KBM-7 (cell line): ENCODE measurements at places on chromosomes 1 and 21.

DNA sequence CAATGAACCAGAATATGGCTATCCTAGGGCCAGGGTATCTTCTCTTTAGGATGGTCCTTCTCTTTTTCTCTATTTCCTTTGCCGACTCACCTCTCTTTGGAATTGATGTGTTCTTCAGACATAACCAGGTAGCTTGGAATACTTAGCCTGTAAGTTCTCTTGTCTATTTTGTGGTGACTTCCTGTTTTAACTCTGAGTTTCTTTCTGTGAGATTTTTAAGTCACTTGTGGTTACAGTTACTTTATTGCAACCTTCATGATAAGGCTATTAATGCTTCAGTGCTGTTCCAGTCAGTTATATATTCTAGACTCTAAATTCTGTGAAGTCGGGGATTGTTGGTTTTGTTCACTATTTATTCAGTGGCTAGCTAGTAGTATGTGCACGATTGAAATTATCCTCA is 46.2 kb downstream of the DISP1 start:
- DNase-seq, result peak; percentile 38

- peak; percentile 74 for DNase-seq
Observed at GRCh38 chr1:173603056-173603591, at the start of gene SLC9C2. SLC9C2 (minus strand) TSS chr1:173603072; CDS start chr1:173601776, 1,296 bp downstream.

GRCh38 chr1:22860883-22861385 is 111.7 kb downstream of the LACTBL1 start:
- DNase-seq, result no peak

DNA sequence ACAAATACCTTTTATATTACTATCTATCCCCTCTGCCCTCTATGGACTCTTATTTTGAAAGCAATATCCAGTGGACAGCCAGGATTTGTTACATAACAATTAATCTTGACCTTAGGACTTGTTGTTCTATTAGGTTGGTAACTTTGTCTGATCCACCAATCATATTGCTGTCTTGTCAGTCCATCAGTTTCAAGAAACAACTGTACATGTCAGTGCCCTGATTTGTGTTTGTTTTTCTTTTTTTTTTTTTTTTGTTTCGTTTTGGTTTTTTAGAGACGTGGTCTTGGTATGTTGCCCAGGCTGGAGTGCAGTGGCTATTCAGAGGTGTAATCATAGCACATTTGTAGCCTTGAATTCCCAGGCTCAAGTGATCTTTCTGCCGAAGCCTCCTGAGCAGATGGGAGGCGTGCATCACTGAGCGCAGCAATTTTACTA is 1.5 kb upstream of the SCP2 start:
- no peak for DNase-seq

GRCh38 chr1:198861636-198862035 is 222.8 kb downstream of the PTPRC start:
- no peak for DNase-seq

- no peak for DNase-seq
Observed at GRCh38 chr1:208031316-208031931, 120.5 kb upstream of the CD34 start.

GRCh38 chr1:44031252-44032169 is at the start of gene SLC6A9:
SLC6A9 (minus strand) TSS chr1:44031462; CDS start chr1:44024277, 7,185 bp downstream.
- DNase-seq, result peak; percentile 52

DNA sequence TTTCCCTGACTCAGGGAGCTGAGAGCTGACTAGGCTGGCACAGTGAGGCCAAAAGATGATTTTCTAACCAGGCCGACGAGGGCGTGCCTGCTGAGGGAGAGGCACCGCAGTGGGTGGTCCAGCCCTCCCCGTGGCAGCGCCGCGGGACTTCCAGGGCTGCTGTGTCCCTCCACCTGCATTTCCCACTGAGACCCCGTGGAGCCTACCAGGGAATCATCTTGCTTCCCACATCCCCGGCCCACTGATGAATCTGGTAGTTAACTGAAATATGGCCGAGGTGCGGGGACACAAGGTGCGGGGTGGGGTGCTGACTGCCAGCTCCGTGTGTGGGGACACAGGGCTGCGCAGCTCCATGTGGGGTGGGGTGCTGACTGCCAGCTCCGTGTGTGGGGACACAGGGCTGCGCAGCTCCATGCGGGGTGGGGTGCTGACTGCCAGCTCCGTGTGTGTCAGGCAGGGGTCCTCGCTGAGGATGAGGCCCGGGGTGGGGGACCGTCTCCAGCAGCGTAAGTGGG is 10.4 kb downstream of the WRAP73 start:
- DNase-seq, result no peak

DNA sequence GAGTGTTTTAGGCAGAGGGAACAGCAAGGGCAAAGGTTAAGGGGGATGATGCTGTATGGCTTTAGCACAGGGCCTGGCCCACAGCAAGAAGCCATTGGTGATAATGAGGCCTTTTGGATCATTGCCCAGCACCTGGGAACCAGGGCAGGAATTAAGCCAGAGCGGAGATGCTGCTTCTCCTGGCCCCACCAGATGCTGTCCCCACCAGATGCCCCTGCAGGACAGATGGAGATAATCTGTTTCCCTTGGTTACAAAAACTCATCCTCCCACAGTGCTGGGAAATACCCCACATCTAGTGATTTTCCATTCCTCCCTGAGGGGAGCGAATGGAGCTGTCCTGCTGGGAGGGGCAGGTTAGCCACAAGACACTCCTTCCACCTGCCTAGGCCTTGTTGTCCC is 18.8 kb downstream of the OPRD1 start:
- DNase-seq, result no peak

DNA sequence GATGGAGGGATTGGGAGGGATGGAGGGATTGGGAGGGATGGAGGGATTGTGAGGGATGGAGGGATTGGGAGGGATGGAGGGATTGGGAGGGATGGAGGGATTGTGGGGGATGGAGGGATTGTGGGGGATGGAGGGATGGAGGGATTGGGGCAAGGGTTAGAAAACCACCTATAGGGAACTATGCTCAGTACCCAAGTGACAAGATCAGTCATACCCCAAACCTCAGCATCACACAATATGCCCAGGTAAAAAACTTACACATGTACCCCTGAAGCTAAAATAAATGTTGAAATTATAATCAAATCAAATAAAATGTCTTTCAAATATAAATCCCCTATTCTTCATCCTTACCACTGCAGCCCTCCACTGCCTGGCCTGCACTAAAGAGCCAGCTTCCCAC is 72.8 kb upstream of the HNRNPU start:
- DNase-seq, result no peak

- no peak for DNase-seq
Observed at GRCh38 chr1:30991862-30992606, 73.5 kb downstream of the PUM1 start.

DNA sequence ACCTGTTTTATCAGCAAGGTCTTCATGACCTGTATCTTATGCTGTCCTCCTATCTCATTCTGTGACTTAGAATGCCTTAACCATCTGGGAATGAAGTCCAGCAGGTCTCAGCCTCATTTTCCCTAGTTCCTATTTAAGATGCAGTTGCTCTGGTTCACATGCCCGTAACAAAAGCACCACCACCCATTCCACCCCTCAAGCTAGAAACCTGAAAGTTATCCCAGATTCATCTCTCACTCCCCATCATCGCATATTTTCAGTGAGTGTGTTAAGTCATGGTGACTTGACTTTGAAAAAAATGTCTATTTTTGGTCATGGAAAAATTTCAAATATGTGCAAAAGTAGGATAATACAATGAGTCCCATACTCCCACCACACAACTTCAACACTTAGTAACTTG is 11.7 kb downstream of the HMGN2 start:
- no peak for DNase-seq

DNA sequence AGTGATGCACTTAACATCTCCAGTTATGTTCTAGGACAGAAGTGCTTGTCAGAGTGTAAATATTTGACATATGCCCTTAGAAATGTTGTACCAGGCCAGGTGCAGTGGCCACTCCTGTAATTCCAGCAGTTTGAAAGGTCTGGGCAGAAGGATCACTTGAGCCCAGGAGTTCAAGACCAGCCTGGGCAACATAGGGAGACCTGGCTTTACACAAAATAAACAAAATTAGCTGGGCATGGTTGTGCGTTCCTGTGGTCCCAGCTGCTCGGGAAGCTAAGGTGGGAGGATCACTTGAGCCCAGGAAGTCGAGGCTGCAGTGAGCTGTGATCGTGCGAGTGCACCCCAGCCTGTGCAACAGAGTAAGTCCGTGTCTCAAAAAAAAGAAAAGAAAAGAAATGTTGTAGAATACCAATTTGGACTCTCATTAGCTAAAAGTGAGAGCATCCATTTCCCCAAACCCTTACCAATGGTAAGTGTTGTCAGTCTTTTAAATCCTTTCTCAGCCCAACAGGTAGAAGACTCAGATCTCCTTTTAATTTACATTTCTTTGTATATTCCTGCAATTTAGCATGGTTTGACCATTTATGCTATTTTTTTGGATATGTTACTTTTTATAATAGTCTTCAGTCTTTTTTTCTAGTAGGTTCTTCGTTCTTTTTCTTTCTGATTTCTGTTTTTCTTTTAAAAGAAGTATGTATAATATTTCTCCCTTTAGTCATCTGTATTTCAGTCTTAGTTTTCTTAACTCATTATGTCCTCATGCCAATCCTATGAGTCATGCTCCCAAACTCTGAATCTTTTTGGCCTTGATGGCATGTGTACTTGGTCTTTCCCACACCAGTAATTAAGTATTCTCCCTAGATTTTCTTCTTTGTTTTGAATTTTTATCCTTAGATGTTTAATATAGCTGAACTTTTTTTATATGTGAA is 74.4 kb downstream of the CAMTA1 start:
- no peak for DNase-seq

- DNase-seq, result no peak
Observed at GRCh38 chr1:236724506-236724905, 38.2 kb downstream of the ACTN2 start.

DNA sequence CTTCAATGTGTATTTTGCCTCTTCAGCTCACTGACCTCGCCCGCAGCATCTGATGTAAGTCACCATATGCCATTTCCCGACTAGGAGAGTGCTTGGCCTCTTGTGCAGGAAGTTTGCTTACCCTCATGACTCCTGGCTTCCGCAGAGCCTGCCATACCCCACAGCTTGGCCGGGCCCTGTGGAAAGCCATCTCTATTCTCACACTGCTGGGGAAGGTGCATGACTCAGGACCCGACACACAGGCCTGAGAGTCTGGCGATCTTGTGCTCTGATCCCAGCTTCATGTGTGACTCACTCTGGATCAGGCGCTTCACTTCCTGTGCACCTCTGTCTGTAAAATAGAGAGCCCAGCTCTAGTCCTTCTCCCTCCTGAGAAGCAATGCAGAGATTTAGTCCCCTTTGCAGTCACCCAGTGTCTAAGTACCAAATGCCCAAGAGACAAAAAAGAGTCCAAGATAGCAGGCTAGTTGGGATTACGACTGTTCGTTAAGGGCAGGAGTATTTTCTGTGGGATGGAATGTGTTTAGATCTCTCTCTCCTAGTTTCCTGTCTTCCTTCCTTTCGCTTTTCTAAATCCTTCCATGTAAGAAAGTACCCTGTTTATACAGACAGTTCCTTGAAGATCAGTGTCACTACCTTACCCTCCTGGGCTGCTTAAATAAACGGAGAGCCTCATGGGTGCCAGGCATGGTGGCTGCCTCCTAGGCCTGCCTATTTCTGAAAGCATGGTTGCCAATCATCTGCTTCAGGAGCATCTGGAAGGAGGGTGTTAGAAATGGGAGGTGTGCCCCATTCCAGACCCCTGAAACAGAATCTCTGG is 62.8 kb upstream of the KIF26B start:
- DNase-seq, result peak; percentile 19

DNA sequence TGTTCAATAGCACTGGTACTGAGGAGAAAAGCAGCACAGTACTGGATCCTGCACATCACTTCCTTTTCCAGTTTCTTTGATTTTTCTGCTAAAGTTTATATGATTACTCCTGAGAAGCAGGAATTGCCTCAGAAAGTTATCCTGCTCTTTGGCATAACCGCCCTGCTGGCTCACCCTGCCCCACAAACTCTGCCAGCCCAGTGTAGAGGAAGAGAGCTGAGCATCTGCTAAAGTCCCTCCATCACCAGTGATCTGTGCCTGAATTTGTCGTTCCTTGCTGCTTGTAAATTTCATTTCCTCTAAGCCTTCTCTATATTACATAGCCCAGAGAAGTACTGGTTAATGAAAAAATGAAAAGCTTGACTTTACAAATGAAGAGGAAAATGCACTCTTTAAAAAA is 87.0 kb upstream of the C1orf21 start:
- DNase-seq, result no peak

DNA sequence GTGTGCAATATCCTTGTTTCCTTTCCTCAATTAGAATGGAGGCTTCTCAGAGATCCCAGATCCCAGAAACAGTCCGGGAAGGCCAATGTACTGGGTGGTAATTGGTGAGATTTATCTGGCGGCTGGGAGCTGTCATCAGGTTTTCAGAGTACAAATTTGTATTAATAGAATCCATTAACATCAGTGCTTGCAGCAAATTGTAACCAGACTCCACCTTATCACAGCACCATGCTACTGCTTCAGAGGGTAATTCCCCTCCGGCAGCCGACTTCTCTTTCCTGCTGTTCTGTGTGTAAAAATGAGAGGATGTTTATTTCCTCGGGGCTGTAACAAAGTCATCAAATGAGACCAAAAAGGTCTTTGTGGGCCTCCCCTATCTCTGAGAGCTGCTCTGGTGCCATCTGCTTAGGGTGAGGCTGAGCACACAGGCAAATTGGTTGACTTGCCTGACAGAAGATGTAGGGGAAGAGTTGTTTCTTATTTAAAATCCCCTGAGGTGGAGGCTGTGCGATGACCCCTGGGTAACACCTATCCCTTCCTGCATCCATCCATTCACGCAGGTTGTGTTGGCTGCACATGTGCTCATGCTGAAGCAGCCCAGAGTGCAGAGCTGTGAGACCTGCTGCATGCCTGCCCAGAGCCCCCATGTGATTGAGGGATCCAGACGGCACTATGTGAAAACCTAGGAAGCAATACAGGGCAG is 19.2 kb downstream of the NFASC start:
- DNase-seq, result no peak

DNA sequence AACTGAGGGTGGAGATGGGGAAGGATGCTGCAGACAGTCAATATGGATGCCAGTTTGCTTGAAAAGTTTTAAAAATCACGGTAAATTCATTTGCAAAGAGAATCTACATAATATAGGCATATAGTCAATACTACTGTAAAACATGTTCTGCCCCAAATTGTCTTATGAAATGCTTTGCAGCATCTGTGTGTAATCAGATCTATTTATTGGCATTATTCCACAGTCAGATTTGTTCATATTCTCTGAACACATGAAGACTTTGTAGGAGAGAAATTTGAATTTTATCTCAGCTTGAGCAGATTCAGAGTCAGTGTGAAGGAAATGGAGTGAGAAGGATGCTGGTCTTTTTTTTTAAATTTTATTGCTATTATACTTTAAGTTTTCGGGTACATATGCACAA is 88.5 kb downstream of the PLPPR4 start:
- DNase-seq, result no peak

- DNase-seq, result no peak
Observed at GRCh38 chr1:156081917-156082308, 352 bp downstream of the MEX3A start.
